ENCODE measurements at places on chromosomes 7 and 10.

- H3K27ac ChIP-seq = no peak overlapping the region
- H3K4me3 ChIP-seq = no peak overlapping the region
- H3K4me1 ChIP-seq = peaks cover 9% of the 10 kb centered on the region
- peak; percentile 60 for DNase-seq
- no peaks in the 10 kb centered on the region for H3K27me3 ChIP-seq
Measured at GRCh38 chr7:33874943-33875342, 30.4 kb upstream of the BMPER start.

DNA sequence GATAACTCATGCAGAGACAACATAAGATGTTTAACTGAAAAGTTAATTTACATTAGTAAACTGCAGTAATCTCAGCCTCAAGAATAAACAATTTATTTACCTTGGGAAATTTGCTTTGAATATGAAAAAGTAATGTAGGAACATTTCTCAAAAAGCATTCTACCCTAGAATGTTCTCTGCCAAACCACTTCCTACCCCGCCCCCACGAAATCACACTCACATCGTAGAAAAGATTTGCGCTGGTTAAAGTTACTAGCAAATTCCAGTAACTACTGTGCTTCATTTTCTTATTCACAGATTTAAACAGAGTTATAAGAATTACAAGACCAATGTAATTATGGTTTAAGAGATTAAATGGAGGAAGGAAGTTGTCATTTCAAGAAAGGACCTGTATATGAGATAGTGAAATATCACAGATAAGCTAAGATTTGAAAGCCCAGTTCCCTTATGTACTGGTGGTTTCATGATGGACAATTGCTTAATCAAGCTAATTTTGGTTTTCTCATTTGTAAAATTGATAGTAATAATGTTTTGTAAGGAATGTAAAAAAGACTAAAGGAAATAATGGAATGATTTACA lies 175.4 kb downstream of the GNAI1 start:
- no peaks in the 10 kb centered on the region for H3K36me3 ChIP-seq
- H3K4me1 ChIP-seq = peaks cover 16% of the 10 kb centered on the region
- no peaks in the 10 kb centered on the region for H3K27me3 ChIP-seq
- no peak overlapping the region for H3K4me3 ChIP-seq
- H3K27ac ChIP-seq = peak overlapping the region; percentile 94

DNA sequence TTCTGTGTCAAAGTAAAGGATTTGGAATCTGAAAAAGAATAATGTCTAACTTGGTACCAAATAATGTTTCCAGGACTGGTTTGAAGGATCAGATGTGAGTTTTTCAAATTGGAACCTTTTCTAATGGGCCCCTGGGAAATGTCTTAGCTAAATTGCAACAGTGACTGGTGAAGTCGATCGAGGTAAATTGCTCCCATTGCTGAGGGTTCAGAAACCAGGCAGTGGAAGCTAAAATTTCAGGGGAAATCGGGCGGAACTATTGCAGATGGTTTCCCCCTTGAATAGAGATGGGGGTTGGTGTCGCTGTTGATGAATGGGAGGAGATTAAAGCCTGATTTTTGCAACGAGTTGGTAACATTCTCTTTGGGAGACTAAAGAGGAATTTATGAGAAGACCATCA lies 112.7 kb downstream of the SND1 start:
- DNase-seq = no peak
- H3K4me3 ChIP-seq = no peak overlapping the region
- peaks cover 18% of the 10 kb centered on the region for H3K4me1 ChIP-seq

DNA sequence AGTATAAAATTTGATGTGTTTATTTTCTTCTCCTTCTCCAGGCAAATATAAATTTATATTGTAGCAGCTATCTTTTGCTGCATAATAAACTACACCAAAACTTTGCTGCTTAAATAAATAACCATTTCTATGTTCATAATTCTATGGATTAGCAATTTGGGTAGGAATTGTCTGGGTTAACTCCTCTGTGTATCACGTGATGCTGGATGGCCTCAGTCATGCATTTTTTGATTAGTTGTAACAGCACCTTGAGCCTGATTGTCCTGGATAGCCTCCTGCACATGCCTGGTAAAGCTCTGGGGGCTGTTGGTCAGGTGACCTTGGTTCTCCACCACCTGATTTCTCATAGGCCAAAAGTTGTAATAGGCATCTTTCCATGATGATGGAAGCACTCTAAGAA lies 572.9 kb downstream of the ETV1 start:
- peaks cover 10% of the 10 kb centered on the region for H3K27me3 ChIP-seq
- H3K4me1 ChIP-seq = no peaks in the 10 kb centered on the region
- no peak for DNase-seq
- H3K27ac ChIP-seq = no peak overlapping the region

DNA sequence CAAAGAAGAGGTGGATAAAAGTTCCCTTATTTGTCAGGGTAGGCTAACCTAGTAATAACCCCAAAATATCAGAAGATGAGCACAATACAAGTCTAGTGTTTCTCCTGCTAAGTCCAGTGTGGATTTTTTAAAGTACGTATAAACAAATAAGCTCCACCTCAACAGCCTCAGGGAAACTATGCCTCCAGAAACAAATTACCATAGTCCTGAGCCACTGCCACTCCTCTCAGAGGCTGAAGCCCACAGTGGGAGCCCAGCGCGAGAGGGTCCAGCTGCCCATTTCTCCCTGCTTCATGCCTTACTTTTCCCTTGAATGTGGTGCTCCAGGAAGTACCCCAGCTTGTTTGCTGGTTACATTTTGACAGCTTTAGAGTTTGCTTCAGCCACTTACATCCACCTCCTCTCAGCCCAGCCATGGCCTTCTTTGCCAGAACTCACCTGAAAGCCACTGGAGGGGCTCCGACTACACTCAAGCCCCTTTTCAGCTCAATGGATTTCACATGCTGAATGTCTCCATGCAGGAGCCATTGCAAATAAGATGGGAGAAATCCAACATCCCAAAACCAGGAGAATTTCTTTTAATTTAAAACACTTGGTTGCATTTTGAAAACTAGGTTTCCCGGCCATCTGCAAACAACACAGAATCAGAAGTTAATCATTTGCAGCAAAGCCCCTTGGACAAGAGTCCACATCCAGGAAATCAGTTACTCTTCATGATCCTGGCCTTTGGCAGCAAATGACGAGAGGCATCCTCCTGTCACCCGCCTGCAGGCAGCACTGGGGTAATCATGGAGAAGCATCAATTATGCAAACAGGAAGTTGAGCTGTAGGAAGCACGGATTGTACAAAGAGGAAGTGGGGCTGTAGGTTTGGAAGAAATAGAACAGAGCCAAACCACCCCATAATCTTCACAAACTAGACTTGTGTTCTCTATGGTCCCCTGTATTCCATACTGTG lies 138.1 kb downstream of the HERPUD2 start:
- peaks cover 11% of the 10 kb centered on the region for H3K27me3 ChIP-seq
- H3K27ac ChIP-seq = no peak overlapping the region
- H3K36me3 ChIP-seq = no peaks in the 10 kb centered on the region
- no peak overlapping the region for H3K4me3 ChIP-seq
- no peak for DNase-seq
- H3K4me1 ChIP-seq = no peaks in the 10 kb centered on the region

DNA sequence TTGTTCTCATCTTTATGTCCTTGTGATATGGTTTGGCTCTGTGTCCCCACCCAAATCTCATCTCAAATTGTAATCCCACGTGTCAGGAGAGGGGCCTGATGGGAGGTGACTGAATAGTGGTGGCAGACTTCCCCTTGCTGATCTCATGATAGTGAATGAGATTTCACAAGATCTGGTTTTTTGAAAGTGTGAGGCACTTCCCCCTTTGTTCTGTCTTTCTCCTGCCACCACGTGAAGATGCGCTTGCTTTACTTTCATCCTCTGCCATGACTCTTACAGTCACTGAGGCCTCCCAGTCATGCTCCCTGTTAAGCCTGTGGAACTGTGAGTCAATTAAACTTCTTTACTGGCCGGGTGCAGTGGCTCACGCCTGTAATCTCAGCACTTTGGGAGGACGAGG lies 161.0 kb downstream of the HERPUD2 start:
- no peak for DNase-seq
- no peak overlapping the region for H3K4me3 ChIP-seq
- H3K4me1 ChIP-seq = no peaks in the 10 kb centered on the region
- H3K36me3 ChIP-seq = no peaks in the 10 kb centered on the region

DNA sequence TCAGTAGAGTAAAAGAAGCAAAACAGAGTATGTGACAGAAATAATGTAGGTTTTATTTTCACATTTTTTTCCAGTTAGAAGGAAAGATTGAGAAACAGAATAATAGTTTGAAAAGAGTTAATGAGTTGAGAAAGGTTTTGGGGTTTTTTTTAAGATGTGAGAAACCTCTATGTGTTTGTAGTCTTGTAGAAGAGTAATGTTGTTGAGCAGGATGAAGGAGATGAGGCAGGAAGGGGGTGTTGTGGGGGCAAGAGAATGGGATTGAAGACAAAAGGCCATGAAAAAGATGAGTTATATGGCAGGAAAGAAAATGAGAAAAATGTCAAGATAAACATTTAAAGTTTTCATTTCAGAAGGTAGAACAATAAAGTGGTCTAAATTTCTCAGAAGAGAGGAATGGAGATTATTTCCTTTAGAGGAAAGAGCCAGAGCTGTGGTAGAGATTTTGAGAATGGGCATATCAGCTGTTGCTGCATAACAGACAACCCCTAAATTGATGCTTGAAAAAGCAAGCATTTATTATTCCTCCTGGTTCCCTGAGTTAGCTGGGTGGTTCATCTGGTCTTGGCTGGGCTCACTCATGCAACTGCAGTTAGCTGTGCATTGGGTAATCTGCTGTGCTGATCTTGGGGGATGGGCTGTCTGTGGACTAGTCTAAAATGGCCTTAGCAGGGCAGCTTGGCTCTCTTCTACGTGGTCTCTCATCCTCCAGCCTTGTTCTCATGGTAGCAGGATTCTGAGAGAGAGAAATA lies 27.1 kb downstream of the PCGF5 start:
- peaks cover 10% of the 10 kb centered on the region for H3K36me3 ChIP-seq
- no peaks in the 10 kb centered on the region for H3K27me3 ChIP-seq
